Hippocampal formation (tissue), 2 donors: ENCODE measurements at places on chromosomes 2 and 18.

GRCh38 chr18:44062345-44062744 is 618.3 kb upstream of the SETBP1 start:
- DNase-seq = no peak

DNA sequence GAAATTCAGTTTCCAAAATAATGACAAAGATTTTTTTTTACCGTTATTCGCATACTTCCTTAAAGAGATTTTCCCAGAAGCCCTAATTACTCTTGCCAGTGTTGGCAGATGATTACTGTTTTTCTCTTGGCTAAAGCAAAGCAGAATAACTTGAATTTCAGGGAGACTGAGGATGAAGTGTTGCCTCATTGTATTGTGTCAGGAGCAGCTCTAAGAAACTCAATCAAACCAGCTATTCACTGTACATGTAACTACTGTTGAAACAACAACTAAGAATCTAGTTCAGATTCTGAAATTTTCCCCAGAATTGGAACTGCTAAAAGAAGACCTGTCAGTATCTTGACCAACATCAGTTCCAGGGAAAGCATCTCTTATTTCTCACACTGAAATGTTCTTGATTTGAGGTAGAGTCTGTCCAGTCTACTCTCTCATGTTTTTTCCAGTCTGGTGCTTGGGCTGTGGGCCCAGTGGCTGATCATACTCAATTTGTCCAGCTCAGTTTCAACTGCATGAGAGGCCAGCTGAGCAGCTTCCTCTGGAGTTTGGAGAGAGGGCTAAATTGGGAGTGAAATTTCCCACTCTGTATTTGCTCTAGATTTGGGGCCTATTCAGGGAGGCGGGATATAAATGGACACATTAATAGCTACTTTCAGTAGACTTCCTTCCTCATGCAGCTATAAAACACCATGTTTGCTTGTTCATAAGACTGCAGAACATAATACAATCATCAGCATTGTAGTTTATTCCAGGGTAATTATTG is 78.5 kb downstream of the PPP1R1C start:
- no peak for DNase-seq

DNA sequence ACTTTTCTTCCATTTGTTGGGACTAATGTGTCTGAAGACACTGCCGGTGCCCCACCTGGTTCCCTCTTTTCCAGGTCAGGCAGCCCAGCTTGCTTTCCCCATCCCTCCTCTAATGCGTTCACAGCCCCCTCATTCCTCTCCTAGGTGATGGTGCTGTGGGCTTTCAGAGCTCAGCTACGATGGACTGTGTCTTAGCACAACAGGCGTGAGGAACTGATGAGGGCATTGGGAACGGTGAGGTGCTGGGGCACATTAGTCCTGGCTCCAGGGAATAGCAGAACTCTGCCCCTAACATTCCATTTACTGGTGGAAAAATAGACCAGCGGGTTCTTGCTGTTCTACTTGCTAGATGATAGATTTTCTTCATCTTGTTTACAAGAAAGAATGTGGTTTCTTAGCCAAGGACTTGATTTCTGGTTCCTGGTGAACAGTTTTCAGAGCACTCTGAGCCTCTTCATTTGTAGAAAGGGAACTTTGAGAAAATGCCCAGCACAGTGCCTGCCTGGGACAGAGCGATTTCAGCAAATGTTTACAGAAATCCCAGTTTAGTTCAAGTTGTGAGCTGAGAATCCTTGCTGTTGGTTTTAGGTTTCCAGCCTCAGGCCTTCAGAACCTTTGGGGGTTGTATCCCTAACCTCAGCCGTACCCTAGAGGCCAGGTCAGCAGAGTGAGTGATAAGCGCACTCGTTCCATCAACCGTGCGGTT is 42.5 kb downstream of the LDLRAD4 start:
- DNase-seq = no peak

DNA sequence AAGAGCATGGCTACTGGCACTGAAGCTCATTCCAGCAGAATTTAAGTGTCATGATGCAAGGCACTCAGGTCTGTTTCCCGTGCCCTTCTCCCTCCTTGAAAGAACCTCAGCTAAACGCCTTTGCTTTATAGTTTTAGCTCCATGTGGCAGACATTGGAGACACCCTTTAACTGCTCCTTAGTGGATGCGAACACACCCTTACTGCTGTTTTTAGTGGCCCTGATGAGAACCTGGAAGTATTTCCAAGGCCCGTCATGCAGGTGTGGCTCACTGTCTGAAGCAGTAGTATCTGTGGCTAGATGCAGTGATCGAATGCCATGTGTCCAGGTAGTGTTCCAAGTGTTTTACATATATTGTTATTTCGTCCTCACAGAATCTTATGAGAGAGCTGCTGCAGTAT is 28.3 kb downstream of the KIF5C start:
- DNase-seq = no peak

DNA sequence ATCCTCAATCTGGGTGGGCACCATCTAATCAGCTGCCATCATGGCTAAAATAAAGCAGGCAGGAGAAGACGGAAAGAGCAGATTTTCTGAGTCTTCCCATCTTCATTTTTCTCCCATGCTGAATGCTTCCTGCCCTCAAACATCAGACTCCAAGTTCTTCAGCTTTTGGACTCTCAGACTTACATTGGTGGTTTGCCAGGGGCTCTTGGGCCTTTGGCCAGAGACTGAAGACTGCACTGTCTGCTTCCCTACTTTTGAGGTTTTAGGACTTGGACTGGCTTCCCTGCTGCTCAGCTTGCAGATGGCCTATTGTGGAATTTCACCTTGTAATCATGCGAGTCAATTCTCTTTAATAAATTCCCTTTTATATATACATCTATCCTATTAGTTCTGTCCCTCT is 36.6 kb downstream of the DIPK1C start:
- no peak for DNase-seq

GRCh38 chr2:217901835-217902378 is 100.9 kb downstream of the TNS1 start:
- DNase-seq = no peak

- DNase-seq = no peak
These were observed 126.0 kb downstream of the SP100 start for GRCh38 chr2:230541934-230542380.

- no peak for DNase-seq
These were observed 37.3 kb downstream of the CFAP36 start for GRCh38 chr2:55556809-55557208.

DNA sequence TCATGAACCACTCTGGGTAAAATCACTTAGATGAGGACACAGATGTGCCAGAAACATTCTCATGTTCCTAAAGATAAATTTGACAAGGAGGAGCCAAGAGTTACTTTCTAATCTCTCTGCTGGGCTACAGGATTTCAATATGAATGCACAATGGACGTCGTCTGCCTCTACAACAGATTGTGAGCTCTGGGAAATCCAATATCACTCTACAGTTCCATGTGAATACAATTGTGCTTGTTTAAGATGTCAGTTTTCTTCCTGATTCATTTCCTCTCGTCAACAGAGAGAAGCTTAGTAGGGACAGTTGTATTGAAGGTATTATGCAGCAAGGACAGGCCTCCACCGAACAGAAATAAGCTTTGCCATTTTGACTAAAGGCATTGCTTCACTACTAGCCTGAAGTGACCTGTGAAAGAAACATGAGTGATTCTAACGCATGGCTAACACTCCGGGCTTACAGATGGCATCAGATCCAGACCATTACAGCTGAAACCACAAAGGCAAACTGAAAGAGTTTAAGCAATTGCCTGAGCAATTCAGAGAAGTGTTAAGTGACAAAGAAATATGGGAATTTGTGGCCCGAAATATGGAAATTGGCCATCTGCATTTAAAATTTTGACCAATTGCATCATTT is 1591.5 kb downstream of the LRP1B start:
- DNase-seq = no peak

DNA sequence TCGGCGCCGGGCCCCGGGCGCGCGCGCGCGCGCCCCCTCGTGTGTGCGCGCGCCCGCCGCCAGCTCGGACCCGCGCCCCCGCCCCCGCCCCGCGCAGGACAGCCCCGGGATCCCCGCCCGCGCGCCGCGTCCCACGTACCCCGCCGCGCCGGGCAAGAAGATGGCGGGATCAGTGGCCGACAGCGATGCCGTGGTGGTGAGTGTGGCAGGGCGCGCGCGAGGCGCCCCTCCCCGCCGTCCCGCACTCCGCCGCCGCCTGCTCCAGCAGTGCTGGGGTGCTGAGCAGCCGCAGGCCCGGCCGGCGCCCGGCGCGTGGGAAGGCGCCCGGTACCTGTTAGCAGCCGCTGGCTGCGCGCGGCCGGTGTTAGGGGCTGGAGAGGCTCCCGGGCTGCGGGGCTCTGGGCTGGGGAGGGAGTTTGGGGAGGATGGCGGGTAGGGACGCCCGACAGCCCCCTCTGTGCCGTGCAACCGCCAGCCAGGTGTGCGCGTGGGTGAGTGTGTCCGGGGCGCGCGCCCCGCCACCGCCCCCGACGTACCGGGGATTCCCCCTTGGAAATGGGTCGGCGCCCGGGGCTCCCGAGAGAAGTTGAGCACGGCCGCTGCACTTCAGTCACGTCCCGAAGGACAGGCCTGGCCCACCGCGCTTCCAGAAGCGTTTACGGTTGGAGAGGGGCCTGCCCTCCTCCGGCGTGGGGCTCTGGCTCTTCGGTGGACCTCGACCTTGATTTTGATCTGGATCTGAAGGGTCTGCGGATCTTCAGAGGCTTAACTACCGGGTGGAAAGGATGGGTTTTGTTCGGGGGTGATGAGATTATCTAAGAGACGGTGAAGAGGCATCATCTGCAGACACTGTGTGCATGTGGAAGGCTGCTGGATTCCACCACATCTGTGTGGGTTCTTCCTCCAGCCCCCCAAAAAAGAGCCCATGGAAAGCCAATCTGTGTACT is 697 bp downstream of the LGALSL start:
- DNase-seq = no peak
